GM23248 (cell line): ENCODE measurements at places on chromosomes 7 and 10. TPM values are rescaled to one million over a fixed set of nuclear protein-coding genes. Genes with fewer than 3 reads are reported as not detected.
A peak's percentile ranks its signal among the peaks of the same experiment; 100 is the strongest.

- no peaks in the 10 kb centered on the region for H3K36me3 ChIP-seq
- H3K27ac ChIP-seq = peak overlapping the region; percentile 66
- peak; percentile 60 for DNase-seq
- H3K4me3 ChIP-seq = no peak overlapping the region
Measured at GRCh38 chr10:24439935-24440334, 231.0 kb downstream of the KIAA1217 start.

The TMEM130 gene
- total RNA-seq = not detected in 2 replicates

DNA sequence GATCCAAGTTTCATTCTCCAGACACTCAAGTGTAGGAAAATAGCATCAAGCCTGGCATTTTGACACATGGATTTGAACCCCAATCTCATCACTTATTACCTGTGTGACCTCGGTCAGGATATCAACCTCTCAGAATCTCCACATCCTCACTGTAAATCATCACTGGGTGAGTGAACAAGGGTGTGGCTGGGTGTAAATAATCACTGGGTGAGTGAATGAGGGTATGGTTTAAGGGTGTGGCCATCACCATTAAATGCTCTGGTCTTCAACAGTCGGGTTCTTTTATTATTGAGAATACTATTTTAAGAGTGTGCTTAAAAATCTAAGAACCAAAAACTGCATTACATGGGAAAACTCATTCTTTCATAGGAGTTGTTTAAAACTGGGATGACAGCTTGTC, 200.1 kb downstream of the DOCK4 start:
- DNase-seq = no peak
- peaks cover 5% of the 10 kb centered on the region for H3K4me1 ChIP-seq
- no peaks in the 10 kb centered on the region for H3K27me3 ChIP-seq

GRCh38 chr10:17766731-17767130, 14.7 kb downstream of the TMEM236 start:
- no peaks in the 10 kb centered on the region for H3K36me3 ChIP-seq
- no peaks in the 10 kb centered on the region for H3K27me3 ChIP-seq
- H3K4me3 ChIP-seq = no peak overlapping the region
- no peak overlapping the region for H3K27ac ChIP-seq

- DNase-seq = no peak
- no peaks in the 10 kb centered on the region for H3K36me3 ChIP-seq
- H3K4me3 ChIP-seq = no peak overlapping the region
Measured at GRCh38 chr7:131819891-131820290, 263.5 kb upstream of the PODXL start.

GRCh38 chr10:88642963-88643362, 21.3 kb upstream of the LIPF start:
- H3K27me3 ChIP-seq = no peaks in the 10 kb centered on the region
- no peaks in the 10 kb centered on the region for H3K36me3 ChIP-seq
- DNase-seq = peak; percentile 69
- no peak overlapping the region for H3K4me3 ChIP-seq

The PTF1A gene
- total RNA-seq = not detected in 2 replicates

- H3K4me3 ChIP-seq = no peak overlapping the region
- no peak overlapping the region for H3K27ac ChIP-seq
- H3K36me3 ChIP-seq = peaks cover 7% of the 10 kb centered on the region
- DNase-seq = peak; percentile 50
- no peaks in the 10 kb centered on the region for H3K27me3 ChIP-seq
Measured at GRCh38 chr10:63593576-63593975, 72.4 kb downstream of the REEP3 start.

DNA sequence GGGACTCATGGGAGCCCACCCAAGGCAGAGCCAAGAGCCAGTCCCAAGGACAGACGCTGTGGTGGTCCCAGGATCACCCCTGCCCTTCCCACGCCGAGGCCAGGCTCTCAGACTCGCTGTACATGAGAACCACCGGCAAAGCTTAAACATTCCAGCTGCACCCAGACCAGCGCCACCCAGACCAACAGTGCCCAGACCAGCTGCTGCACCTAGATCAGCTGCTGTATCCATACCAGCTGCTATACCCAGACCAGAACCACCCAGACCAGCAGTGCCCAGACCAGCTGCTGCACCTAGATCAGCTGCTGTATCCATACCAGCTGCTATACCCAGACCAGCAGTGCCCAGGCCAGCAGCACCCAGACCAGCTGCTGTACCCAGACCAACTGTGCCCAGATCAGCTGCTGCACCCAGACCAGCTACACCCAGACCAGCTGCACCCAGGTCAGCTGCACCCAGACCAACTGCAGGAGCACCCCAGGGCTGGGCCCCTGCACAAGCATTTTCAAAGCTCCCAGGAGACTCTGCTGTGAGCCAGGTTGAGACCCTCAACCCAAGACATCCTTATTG, 47.9 kb upstream of the CNPY1 start:
- no peak for DNase-seq
- H3K4me3 ChIP-seq = no peak overlapping the region
- no peaks in the 10 kb centered on the region; the same call in 1 of the 2 replicates for H3K27me3 ChIP-seq
- no peaks in the 10 kb centered on the region for H3K36me3 ChIP-seq

The CFAP43 gene
- total RNA-seq = not detected in 2 replicates

DNA sequence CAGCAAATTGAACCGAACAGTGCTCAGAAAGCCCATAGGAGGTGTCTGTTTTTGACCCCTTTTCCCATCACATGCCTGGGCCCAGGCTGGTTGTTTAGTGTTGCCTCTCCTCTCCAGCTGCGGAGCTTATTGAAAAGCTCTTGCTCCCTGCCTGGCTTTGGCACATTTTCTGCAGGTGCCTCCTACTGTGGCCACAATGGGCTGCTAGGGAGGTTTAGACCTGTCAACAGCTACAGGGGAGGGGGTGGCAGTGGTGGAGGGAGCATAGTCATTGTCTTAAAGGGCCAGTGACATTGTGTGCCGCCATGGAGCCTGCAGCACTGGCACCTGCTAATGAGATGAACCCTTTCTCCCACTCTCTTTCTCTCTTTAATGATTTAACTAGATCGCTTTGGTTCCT, 13.2 kb upstream of the ENO4 start:
- H3K4me3 ChIP-seq = no peak overlapping the region
- no peaks in the 10 kb centered on the region for H3K4me1 ChIP-seq
- no peaks in the 10 kb centered on the region for H3K36me3 ChIP-seq
- H3K27me3 ChIP-seq = no peaks in the 10 kb centered on the region

The SNX10 gene
- total RNA-seq = 1.4 and 1.5 TPM in 2 replicates

DNA sequence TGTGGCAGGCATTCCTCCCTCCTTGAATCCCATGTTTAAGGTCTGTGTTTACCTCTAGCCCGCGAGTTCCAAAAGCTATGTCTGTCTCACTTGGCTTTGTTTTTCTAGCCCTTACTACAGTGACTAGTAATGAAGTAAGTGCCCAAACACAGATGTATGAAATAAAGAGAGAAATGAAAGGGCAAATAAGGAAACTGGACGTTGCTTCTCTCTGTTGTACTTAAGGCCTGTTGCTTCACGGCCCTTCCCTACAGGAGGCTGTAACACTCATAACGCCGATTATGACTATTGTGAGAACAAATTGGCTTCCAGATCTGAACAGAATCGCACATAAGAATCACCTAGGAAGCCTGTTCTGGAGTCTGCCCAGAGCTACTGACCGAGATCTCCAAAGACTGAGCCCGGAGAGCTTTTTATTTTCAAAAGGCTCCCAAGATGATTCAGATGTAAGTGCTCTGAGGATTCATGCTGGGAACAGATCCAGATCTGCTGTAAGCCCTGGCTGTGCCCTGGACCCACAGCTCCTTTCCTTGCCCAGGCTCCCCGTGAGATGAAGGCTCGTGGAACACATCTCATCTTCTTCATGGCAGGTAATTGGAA, 432.6 kb downstream of the SDK1 start:
- H3K27me3 ChIP-seq = no peaks in the 10 kb centered on the region
- H3K27ac ChIP-seq = no peak overlapping the region
- no peak for DNase-seq
- H3K36me3 ChIP-seq = no peaks in the 10 kb centered on the region
- H3K4me1 ChIP-seq = no peaks in the 10 kb centered on the region

The PON3 gene
- total RNA-seq = 1.4 TPM in 1 of 2 replicates, not detected in the other

DNA sequence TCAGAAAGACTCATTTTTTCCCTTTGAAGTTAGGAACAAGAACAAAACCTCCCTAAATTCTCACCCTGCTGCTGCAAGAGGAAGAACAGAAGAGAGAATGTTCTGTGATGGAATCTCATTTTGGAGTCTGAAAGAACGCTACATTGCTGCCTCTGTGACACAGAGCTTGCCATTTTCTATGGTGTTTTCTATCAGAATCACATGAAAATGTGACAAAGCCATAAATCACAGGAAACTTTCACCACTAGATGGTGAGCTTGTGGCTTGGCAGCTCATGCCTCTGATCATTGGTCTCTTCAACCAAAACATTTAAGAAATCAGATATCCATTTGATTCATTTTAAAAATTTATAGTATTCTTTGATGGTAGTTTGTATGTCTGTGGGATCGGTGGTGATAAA, 82.9 kb downstream of the CADPS2 start:
- no peak overlapping the region for H3K27ac ChIP-seq
- no peak overlapping the region for H3K4me3 ChIP-seq
- no peaks in the 10 kb centered on the region for H3K36me3 ChIP-seq
- H3K4me1 ChIP-seq = no peaks in the 10 kb centered on the region
- DNase-seq = peak; percentile 0

DNA sequence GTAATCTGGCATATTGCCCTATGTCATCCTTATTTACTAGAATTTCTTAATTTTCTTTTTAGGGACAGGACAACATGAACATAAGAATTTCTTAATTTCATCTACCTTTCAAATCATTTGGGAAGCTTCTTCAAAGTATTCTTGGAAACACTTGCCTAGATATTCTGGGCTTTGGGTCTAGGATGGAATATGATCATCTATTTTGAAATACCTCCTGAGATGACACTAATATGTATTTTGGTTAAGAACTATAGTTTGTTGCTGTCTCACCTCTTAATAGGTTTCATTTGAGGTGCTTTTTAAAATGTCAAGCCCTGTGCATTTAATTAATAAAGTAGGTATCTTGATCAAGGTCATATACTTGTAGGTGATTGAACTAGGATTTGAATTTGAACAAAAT, 49.1 kb downstream of the SEPTIN7 start:
- H3K4me3 ChIP-seq = no peak overlapping the region
- no peak for DNase-seq
- no peaks in the 10 kb centered on the region for H3K27me3 ChIP-seq
- H3K4me1 ChIP-seq = no peaks in the 10 kb centered on the region; the same call in 1 of the 2 replicates

The FZD1 gene
- 15.1 and 18.5 TPM in 2 replicates for total RNA-seq

The CCDC186 gene
- 9.8 and 12.3 TPM in 2 replicates for total RNA-seq

DNA sequence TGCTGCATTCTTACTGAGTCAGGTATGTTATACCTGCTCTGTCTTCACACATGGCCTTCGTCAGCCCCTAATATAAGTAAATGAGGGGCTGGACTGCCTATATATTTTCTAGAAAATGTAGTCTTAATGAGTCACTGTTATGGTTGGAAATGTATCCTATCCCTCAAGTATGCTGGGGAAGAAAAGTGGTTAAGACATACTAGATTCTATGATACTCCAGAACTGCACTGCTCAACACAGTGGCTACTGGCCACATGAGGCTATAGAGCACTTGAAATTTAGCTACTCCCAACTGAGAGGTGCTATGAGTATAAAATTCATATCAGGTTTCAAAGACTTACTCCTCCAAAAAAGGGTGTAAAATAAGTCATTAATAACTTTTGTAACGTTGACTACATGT, 104.3 kb upstream of the STEAP1B start:
- DNase-seq = no peak
- no peak overlapping the region for H3K4me3 ChIP-seq
- peaks cover 23% of the 10 kb centered on the region for H3K4me1 ChIP-seq
- H3K36me3 ChIP-seq = no peaks in the 10 kb centered on the region

GRCh38 chr10:21495002-21495751, 30.3 kb downstream of the SKIDA1 start:
- peak overlapping the region; percentile 71 for H3K4me3 ChIP-seq
- no peak overlapping the region for H3K27ac ChIP-seq
- no peaks in the 10 kb centered on the region for H3K4me1 ChIP-seq
- no peaks in the 10 kb centered on the region; the same call in 1 of the 2 replicates for H3K27me3 ChIP-seq

DNA sequence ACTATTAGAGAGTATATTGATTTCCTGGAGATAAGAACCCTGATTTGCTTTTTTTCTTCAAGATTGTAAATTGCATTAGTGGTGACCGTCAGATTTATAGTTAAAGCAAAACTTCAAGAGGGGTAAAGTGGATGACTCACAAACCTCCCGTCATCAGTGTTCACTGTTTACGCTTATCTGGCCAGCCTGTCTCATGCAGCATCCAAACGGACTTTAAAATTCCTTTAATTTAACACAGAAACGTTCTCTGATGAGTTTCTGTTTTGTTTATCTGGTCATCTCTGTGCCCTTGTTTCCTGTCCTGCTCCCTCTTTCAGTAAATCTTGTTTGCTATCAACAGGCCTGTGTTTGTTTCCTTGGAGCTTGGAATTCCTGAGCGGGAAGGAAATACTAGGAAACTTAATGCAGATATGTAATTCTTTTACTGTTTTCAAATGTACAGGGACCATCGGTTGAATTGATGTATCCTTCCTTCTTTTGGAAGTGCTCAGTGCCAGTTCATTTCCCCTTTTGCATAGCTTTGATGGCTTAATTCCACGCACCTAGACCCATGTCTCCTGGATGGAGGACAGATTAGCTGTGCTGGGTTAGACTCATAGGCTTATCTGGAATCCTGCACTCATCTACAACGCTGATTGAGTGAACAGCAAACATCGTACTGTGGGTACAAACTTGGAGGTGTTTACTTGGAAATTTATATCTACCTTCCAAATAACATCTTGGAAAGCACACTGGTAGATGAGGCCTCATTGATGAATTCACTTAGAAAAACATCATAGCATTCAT, 21.3 kb downstream of the PTPRE start:
- no peaks in the 10 kb centered on the region for H3K27me3 ChIP-seq
- H3K4me1 ChIP-seq = peaks cover 15% of the 10 kb centered on the region
- H3K4me3 ChIP-seq = 0 out of 2 replicates have a peak overlapping the region, but pooled peaks have one; percentile 11
- peak; percentile 77 for DNase-seq
- no peaks in the 10 kb centered on the region for H3K36me3 ChIP-seq
- H3K27ac ChIP-seq = peak overlapping the region; percentile 17; the same call in 1 of the 2 replicates
